ENCODE measurements at places on chromosomes 6 and 20. TPM values are rescaled to one million over a fixed set of nuclear protein-coding genes. Genes with fewer than 3 reads are reported as not detected.

- no peak for DNase-seq
These were observed 154.9 kb downstream of the MRPL14 start for GRCh38 chr6:43972179-43972912.

DNA sequence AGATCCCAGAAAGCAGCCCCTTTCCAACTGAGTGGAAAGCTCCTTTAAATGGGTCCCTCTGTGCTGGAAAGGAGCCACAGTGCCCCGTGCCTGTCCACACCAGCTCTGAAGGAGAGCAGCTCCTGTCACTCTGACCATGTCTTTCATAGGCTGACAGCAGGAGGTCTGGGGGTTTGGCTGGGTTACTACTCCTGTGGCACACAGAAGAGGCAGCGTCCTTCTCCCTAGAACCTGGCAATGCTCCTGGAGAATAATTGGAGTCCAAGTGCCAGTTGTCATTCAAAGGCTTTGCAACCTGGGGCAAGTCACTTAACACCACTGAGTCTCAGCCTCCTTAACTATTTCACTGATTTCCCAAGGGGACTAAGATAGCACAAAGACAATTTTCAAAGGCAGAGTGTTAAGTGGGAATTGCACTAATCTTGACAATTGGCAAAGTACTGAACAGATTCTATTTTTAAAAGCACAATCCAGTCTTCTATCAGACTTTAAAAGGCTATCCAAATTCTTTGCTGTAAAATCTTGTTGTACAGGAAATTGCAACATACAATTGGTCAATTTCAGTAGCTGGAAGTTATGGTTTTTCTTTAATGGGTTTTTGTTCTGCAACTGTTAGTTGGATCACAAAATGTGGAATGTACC is 457.2 kb downstream of the KIF16B start:
- no peak for DNase-seq

- no peak for DNase-seq
These were observed 34.5 kb upstream of the CEP85L start for GRCh38 chr6:118685823-118686449.

DNA sequence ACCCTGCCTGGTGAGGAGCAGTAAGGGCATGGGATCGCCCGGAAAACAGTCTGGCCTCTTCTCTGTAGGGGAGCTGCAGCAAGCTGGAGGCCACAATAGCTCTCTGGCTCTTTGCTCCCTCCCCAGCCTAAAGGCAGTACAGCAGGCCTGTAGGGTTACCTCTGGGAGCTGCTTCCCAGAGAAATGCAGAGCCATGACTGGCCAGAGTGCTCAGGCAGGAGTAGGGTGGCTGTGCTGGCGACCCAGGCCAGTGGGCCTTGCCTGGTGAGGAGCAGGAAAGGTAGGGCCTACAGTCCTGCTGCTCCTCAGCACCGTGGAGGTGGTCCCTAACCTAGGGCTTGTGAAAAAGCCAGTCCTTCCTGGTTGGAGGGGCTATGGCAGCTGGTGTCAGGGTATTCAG is 129.9 kb upstream of the CHD6 start:
- DNase-seq: no peak

GRCh38 chr6:20312606-20313005 is 89.1 kb upstream of the E2F3 start:
- DNase-seq: no peak

DNA sequence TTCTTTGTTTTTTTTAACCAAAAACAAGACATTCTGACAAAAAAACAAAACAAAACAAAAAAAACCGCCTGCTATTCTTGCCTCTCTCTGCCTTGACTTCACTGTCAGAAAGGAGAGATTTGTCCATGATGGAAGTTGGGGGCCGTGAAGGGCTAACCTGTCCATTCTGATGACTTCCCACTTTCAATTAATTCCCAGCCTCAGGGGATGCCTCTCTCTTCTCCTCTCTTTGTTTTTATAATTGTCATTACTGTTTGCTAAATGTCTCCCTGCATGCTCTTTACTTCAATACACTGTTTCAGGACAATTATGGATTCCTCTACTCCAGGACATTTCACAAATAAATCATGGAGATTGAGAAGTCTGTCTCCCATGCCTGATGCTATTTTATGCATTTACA is 130.5 kb upstream of the CNR1 start:
- DNase-seq: no peak

- no peak for DNase-seq
These were observed 159.2 kb upstream of the ARG1 start for GRCh38 chr6:131413831-131414191.

GRCh38 chr6:134359302-134359701 is 41.4 kb upstream of the SGK1 start:
- DNase-seq: no peak

GRCh38 chr6:134853111-134854055 is 96.5 kb downstream of the ALDH8A1 start:
- no peak for DNase-seq

- DNase-seq: peak; percentile 42
These were observed 113.2 kb downstream of the CEBPB start for GRCh38 chr20:50303573-50304500.

The THBD gene
- 28.0 TPM for total RNA-seq

The PPP1R3G gene
- 0.09 TPM for total RNA-seq

All from endothelial cell of umbilical vein (primary cell).